ENCODE measurements at places on chromosomes 11 and 22.

DNA sequence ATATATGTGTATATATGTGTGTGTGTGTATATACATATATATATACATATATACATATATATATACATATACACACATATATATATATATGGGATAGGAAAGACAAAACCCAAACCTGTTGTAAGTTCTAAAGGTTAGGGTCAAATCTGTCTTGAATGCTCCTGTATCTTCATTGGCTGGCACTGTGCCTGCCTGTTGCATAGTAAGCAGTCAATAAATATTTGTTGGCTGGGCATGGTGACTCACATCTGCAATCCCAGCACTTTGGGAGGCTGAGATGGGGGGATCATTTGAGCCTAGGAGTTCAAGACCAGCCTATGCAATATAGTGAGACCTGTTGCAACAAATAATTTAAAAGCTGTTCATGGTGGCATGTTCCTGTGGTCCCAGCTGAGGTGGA is 205.4 kb downstream of the DBX1 start:
- no peak for DNase-seq

DNA sequence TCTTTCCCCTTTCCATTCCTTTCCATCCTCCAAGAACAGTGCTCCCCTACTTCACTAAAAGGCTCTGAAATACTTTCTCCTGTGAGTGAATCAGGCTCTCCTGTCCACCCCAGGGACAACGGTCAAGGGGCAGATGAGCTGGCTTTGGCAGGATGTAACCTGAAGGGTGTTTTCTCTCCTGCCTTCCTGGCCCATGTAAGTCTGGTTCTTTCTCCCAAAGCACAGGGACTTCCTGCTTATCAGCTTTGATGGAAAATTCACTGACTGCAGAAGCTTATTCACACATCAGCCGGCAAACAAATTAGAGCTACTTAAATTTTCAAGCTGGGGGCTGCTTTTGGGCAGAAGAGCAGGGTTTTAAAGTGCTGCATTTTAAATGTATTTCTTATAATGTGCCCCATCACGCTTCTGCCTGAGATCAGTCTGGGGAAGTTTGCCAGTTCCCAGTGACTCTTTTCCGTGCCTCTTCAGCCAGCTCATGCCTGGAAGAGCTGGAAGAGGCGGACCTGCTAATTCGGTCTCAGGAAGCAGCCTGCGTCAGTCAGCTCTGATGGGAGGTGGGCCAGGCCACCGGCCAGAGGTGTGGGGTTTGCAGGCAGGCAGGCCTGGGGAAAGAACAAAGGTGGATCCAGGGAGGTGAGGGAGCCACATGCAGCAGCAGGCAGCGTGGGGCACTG is 140.4 kb upstream of the TBCEL start:
- DNase-seq, result peak; percentile 80

- no peak for DNase-seq
Observed at GRCh38 chr22:50400406-50400805, 57.3 kb downstream of the PPP6R2 start.

DNA sequence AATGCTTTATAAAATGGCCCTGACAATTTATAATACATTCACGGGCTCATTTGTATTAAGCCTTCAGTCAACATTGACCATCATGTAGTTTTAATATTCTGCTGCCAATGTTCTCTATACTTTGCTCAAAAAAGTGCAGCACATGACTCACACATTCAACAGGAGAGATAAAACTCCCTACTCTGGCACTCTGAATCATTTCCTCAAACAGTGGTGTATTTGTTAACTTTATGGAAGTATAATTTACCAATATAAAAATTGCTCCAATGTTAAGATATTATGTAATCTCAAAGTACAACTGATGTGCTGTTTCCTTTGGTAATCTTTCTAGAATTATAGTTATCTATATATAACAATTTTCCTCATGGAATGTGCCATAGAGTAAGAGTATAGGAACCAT is 39.9 kb downstream of the MAML2 start:
- DNase-seq, result no peak
